Vagina (tissue), 2 donors: ENCODE measurements at places on chromosomes 12 and 14. TPM values are rescaled to one million over a fixed set of nuclear protein-coding genes. Genes with fewer than 3 reads are reported as not detected.

DNA sequence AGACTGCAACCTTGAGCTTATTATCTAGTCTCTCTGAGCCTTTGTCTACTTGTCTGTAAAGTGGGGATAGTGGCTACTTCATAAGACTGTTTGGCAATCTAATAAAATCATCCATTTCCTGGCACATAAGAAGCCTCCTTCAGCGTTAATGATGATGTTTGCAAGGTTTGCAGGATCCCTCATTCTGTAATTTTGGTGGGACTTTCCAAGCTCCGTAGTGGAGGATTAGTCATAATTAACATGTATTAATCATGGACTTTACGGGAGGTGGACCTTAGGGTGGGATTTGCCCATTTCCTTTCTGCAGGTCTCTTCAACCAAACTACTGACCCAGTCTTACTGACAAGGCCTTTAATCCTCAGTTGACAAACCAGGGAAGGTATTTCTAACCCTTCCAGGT, 66.2 kb downstream of the NTF3 start:
- no peak for DNase-seq
- no peak overlapping the region for H3K27ac ChIP-seq
- H3K36me3 ChIP-seq = no peaks in the 10 kb centered on the region
- H3K4me1 ChIP-seq = peaks cover 5% of the 10 kb centered on the region
- H3K27me3 ChIP-seq = no peaks in the 10 kb centered on the region

Gene SPTB
- total RNA-seq = 0.98 TPM

Gene TSPAN11
- 2.5 TPM for total RNA-seq

DNA sequence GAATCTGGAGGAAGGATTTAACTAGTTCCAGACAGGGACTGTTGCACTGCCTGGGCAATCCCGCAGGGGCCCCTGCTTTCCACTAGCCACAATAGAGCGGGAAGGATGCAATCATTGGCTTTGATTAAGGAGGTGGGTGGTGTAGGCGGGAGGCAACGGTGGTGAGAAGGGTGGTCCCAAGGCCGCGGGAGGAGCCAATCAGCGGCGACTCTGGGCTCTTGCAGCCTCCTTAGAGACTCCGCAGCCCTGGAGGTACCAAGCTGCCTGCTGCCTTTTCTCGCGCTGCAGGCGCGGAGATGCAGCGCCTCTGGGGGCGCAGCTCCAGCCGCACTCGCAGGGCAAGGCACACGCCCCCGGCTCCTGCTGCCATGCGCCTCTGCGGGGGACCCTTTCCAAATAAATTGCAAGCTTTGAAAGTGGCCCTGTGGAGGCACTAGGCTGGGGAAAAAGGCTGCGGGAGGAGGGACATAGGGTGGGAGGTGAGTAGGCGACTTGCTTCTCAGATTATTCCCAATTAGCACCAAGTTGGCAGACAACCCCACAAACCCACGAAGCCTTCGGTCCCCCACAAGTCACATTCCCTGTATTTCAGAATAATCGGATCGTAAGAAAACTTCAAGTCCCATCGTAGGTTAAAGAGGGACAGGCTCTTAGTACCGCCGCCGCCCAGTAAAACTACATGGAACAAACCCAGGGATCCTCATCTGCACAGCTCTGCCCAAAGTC, 858 bp upstream of the KCNA1 start:
- H3K36me3 ChIP-seq = no peaks in the 10 kb centered on the region
- H3K27me3 ChIP-seq = peaks cover 4% of the 10 kb centered on the region
- DNase-seq = no peak
- peaks cover 29% of the 10 kb centered on the region for H3K4me1 ChIP-seq
- H3K4me3 ChIP-seq = peak overlapping the region; percentile 45
- H3K27ac ChIP-seq = no peak overlapping the region

Gene LUM
- total RNA-seq = 72.9 TPM

Gene PCED1B
- total RNA-seq = 6.9 TPM

Gene RPS26
- 597 TPM for total RNA-seq

DNA sequence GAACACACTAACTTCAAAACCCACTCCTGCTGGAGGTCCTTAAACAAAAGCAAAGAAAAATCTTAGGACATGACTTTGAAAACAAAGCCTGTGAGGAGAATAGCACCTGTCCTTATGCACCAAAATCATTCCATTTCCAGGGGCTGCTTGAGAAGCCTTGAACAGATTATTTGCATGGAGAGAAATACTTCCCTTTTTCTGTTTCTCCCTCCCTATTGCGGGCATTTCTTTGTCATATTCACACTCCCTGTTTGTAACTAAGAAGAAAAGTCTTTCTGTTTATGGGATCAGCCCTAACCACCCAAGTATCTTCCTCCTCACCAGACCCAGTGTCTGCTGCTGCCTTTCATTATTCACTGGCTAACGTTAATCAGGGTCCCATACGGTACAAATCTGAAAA, 218.8 kb downstream of the DPF3 start:
- no peak overlapping the region for H3K27ac ChIP-seq
- no peak overlapping the region for H3K4me3 ChIP-seq
- H3K36me3 ChIP-seq = no peaks in the 10 kb centered on the region
- no peak for DNase-seq
- H3K27me3 ChIP-seq = no peaks in the 10 kb centered on the region
- no peaks in the 10 kb centered on the region for H3K4me1 ChIP-seq

DNA sequence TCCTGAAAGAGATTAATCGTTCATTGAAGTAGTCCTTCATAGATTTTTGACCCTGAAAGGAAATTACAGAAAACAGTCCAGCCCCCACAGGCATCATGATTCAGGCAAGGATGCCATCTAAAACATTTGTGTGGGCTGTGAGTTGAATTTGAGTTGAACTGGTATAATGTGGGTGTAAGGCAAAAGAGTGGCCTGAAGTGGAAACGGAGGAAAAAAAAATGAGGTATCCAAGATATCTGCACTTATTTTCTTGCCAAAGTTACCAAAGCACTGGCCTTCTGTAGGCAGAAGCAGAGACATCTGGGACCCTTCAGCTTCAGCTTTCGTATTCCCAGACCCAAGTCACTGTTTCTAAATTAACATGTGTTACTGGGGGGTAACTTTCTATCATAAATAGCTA, 105.1 kb upstream of the DIO2 start:
- no peaks in the 10 kb centered on the region for H3K27me3 ChIP-seq
- peak overlapping the region; percentile 29 for H3K27ac ChIP-seq

Gene RNASE7
- 18.2 TPM for total RNA-seq

DNA sequence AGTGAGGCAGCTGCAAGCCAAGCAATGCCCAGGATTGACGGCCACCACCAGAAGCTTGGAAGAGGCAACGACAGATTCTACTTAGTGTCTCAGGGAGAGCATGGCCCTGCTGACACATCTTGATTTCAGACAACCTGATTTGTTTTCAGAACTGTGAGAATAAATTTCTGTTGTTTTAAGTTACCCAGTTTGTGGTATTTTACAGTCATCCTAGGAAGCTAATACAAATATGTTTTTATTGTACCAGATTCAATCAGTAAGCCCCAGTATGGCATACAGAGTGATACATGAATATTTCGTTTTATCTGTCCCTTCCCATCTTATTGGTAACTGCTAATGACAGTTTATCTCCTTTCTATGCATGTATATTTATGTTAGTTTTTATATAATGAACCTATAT, 62.3 kb downstream of the SAMD4A start:
- H3K4me1 ChIP-seq = peaks cover 45% of the 10 kb centered on the region
- peak overlapping the region; percentile 45 for H3K27ac ChIP-seq
- no peaks in the 10 kb centered on the region for H3K36me3 ChIP-seq
- no peak overlapping the region for H3K4me3 ChIP-seq
- no peaks in the 10 kb centered on the region for H3K27me3 ChIP-seq

Gene RILPL2
- total RNA-seq = 9.6 TPM

- no peaks in the 10 kb centered on the region for H3K27me3 ChIP-seq
- DNase-seq = no peak
- no peak overlapping the region for H3K27ac ChIP-seq
- H3K4me3 ChIP-seq = no peak overlapping the region
- no peaks in the 10 kb centered on the region for H3K36me3 ChIP-seq
- peaks cover 12% of the 10 kb centered on the region for H3K4me1 ChIP-seq
Measured at GRCh38 chr12:55679691-55680090, 28.0 kb downstream of the ITGA7 start.

DNA sequence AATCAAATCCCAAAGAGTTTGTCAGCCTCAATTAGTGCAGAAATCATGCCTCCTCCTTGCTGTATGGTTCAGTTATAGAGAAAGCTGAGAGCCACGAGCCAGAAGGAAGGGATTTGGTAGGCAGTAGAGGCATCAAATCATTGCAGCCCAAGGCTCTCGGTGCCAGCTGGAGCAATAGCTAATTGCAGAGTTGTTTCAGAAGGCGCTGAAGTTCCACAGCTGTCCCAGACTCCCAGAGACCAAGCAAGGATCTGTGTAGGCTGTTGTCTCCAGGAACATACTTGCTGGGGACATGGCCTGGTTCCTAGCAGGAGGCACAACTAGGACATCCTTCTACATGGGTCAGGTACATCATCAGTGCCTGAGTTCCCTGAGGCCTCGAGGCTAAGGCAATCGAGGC, 80.4 kb upstream of the WSCD2 start:
- no peak overlapping the region for H3K27ac ChIP-seq
- H3K36me3 ChIP-seq = no peaks in the 10 kb centered on the region
- no peak for DNase-seq
- H3K27me3 ChIP-seq = no peaks in the 10 kb centered on the region
- H3K4me1 ChIP-seq = peaks cover 8% of the 10 kb centered on the region
- no peak overlapping the region for H3K4me3 ChIP-seq

DNA sequence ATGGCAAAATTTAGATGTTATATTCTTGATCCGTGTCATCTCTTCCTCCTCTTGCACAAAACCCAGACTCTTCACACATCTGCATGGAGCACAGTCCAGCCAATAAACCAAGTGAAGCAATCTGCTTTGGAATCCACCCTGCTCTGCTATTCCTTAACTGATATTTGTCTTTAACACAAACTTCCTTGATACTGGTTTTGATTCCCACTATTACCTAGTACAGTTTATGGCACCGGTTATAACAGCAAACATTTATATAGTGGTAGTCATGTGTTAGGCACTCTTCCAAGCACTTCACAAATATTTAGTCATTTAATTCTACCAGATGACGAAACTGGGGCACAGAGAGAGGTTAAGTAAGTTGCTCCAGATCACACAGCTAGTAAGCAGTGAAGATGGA, 12.5 kb downstream of the STYK1 start:
- no peak overlapping the region for H3K27ac ChIP-seq
- H3K4me3 ChIP-seq = no peak overlapping the region
- no peaks in the 10 kb centered on the region for H3K4me1 ChIP-seq
- no peak for DNase-seq

GRCh38 chr12:69500631-69501030, 30.4 kb downstream of the FRS2 start:
- no peak for DNase-seq
- H3K4me3 ChIP-seq = no peak overlapping the region
- no peak overlapping the region for H3K27ac ChIP-seq
- H3K36me3 ChIP-seq = no peaks in the 10 kb centered on the region

GRCh38 chr12:57724936-57725740, 13.4 kb downstream of the AGAP2 start:
- H3K27ac ChIP-seq = no peak overlapping the region
- peak overlapping the region; percentile 66 for H3K4me3 ChIP-seq
- peaks cover 15% of the 10 kb centered on the region for H3K36me3 ChIP-seq
- peaks cover 10% of the 10 kb centered on the region for H3K4me1 ChIP-seq

Gene CARMIL3
- total RNA-seq = 1.2 TPM

DNA sequence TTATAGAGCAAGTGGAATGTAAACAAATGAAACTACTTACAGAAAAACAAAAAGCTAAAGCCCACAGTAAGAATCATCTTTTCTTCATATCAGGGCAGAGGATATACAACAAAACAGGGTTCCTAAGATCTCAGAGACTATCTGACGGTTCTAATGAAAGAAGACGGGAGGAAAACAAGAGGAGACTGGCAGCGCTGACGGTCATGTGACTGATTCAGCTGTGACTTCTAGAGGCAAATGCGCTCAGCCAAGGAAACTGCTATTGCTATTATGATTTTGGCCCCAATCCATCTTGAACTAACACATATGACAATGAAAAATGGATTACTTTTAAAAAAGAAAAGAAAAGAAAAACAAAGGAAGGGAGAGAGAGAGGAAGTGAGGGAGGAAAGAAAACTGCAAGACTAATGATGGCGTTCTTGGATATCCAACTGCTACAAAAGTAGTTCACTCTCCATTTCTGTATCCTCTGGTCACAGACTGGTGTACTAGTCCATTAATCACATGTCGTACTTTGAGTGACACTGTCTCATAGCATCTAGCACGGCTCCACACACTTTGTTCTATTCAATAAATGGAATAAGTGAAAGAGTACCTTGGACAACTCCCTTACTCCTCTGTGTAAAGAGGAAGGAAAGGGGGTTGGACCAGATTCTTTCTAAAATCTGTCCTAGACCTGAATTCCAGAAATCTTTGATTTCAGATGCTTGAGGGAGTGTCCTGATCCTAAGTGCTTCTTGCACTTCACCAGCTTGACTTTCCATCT, 119.3 kb downstream of the DAD1 start:
- no peak overlapping the region for H3K4me3 ChIP-seq
- no peak overlapping the region for H3K27ac ChIP-seq
- H3K36me3 ChIP-seq = no peaks in the 10 kb centered on the region

DNA sequence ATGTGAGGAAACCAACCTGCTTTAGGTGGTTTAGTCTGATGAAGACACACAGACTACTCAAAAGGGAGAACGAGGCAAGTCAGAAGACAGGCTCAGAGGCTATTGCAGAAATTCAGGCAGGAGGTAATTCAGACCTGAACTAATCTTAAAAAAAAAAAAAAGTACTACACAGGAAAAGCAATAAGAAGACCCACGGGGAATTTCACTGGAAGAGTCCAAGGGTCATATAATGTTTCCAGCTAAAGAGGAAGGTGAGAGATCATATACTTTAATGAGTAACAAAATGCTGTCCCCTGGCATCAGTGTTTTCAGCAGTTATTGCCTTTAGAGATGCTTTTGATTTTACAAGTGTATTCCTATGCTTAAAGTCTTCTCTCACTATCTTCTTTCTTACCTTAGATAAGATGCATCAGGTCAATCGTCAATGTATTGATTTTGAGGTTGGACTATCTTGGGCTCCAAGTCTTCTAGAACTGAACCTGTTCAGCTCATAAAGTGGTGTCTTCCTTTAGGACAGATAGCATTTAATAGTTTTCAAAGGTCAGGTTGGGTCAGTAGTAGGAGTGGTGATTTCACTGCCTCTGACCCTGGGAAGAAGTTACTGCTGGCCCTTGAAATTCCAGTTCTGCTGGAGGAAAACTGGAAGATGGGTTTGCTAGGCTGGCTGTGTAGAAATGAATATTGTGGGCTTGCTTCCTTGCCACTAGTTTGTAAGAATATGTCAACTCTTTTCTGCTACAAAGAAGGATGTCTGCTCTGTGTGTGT, 60.0 kb downstream of the FAR2 start:
- H3K27me3 ChIP-seq = no peaks in the 10 kb centered on the region
- H3K27ac ChIP-seq = no peak overlapping the region
- H3K4me3 ChIP-seq = no peak overlapping the region
- H3K4me1 ChIP-seq = peaks cover 8% of the 10 kb centered on the region
- H3K36me3 ChIP-seq = no peaks in the 10 kb centered on the region

DNA sequence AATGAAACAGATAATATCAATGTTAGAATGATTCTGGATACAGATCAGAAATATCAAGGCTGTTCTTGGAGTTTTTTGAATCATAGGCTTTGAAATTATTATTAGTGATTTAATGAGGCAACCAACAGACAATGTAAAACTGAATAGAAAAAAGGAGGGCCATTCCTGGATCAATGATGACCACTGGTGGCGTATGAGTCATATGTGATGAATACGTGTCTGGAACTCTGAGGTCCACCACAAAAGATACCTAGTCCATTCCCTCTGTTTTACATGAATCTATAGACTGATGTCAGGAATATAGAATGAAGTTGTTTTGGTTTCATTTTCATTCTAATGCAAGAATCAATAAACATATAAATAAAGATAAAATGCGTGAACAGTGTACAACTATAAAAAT, 78.3 kb upstream of the RTL1 start:
- H3K27ac ChIP-seq = no peak overlapping the region
- H3K4me3 ChIP-seq = no peak overlapping the region
- H3K4me1 ChIP-seq = no peaks in the 10 kb centered on the region
- H3K36me3 ChIP-seq = no peaks in the 10 kb centered on the region
- DNase-seq = no peak
